ENCODE measurements at places on chromosomes 4 and X.
A peak's percentile ranks its signal among the peaks of the same experiment; 100 is the strongest.

DNA sequence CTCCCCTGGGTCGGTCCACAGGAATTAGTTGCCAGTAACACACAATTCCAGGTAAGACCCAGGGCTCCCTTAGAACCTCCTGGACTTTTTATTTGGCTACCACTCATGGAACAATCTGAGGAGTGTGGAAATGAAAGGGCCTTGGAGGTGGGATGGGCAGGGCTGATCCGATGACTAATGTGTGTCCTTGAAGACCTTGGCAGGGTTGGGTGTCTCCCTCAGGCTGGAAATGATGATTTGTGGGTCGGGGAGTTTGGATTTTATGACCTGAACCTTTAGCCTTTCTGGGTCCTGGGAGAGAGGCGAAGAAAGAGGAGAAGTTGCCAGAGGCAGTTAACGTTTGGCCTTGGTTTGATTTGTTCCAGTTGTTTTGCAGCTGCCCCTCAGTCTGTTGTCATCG is 425.0 kb downstream of the MID1IP1 start:
- no peak for DNase-seq

DNA sequence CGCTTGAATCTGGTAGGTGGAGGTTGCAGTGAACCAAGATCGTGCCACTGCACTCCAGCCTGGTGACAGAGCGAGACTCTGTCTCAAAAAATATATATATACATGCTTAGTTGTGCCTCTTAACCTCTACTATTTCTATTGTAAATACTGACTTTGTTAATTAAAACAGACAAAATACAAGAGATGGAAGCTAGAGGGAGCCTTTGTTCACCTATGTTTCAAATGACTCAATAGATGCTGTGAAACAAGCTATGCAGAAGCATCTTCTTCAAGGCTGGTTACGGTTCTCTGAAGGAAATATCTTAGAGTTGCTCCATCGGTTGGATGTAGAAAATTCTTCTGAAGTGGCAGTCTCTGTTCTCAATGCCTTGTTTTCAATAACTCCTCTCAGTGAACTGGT is 6.2 kb downstream of the NCAPG start:
- no peak for DNase-seq

- no peak for DNase-seq
Measured at GRCh38 chrX:137033774-137034507, at the start of gene GPR101. Gene GPR101 (minus strand): TSS chrX:137033995. CDS start chrX:137031674, 2,321 bp downstream.

- DNase-seq = no peak
Measured at GRCh38 chr4:67909905-67910584, 26.2 kb upstream of the TMPRSS11D start.

DNA sequence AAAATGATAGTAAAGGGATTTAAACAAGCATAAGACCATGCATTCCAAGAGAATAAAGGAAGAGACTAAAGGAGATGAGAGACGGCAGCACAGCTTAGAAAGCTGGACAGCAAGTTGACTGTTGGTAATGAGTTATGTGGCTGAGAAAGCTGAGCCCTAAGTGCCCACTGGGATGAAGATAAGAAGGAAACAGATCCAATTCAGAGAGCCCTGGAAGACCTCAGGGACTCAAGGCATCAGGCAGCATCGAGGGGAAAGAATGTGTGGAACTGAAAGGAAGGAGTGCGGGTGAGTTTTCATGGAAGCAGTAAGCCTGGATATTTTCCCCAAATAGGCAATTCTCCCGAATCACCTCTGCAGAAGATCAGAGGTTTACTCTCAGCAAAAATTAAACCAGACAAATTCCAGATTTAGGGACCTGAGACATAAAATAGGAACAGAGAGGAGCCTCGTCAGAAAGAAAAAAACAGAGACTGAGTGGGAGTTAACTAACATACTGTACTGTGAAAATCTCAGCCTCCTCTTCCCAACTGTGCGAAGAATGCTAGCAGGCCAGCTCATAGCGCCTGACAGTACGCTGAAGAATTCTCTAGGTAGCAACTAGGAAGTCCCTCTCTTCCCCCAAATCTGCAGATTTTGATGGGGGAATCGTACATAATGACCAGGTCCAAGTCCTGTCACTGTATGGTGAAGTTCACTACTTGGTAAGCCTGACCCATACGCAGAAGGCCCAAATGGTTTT is 187.7 kb upstream of the TAPT1 start:
- no peak for DNase-seq

GRCh38 chr4:15945516-15945915 is 7.0 kb upstream of the FGFBP1 start:
- no peak for DNase-seq

- DNase-seq = no peak
Measured at GRCh38 chr4:161457311-161457710, 706.5 kb downstream of the FSTL5 start.

GRCh38 chr4:169099771-169100180 is 89.7 kb upstream of the CBR4 start:
- DNase-seq = no peak

- DNase-seq = no peak
Measured at GRCh38 chr4:179597301-179597700, 2155.1 kb upstream of the AGA start.

DNA sequence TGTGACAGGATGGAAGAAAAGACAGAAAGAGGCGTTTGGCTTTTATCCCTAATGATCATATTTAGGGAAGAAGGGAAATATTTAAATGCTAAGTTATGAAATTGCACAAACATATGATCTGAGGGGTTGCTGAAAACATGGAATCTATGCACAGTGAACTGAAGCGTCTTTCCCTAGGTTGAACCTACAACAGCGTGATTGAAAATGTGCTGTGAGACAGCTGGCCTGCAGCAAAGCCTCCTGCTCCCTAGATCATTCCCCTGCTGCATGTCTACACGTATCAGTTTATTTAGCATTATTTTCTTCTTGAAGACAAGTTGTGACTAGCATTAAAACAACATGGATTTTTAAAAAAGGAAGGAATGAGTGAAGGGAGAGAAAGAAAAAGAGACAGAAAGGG is 272.5 kb upstream of the TRAM1L1 start:
- DNase-seq = no peak

DNA sequence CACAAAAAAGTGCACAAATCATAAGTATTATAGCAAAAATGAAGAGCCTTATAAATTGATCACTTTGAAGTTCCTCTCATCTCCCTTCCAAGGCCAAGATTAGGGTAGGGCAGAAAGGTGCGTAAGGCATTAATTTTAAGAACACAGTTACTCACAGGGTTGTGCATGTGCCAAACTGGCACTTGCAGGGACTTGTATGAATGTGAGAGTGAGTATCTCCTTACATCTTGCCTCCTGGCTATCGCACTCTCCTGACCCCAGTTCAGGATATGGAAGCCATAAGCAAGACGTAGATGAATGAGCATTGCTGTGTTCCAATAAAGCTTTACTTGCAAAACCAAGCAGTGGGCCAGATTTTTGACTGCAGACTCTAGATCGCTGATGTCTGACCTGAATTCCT is 510.1 kb upstream of the AADAT start:
- no peak for DNase-seq

DNA sequence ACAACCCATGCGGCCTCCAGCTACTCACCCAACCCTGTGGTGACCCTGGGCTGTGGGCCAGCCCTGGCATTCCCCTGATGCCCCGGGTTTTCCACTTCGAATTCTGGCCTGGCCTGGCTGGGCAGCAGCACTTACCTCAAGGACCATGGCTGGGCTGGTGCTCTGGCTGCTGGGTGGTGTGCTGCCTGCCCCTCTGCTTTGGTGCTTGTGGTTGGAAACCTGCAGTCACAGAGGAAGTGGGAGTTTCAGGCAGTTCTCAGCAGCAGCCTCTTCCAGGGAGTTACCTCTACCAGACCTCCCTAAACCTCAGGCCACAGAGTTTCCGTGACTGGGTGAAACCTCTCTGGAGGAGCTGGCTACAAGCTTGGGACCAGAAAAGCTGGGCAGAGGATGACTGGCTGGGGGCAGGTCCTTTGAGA is at the start of gene CXCR3:
Gene CXCR3, minus strand, starts transcription at position 209 of the 419 bp plus-strand sequence. Its CDS starts 62 bp downstream, at position 147.
- peak; percentile 41 for DNase-seq

DNA sequence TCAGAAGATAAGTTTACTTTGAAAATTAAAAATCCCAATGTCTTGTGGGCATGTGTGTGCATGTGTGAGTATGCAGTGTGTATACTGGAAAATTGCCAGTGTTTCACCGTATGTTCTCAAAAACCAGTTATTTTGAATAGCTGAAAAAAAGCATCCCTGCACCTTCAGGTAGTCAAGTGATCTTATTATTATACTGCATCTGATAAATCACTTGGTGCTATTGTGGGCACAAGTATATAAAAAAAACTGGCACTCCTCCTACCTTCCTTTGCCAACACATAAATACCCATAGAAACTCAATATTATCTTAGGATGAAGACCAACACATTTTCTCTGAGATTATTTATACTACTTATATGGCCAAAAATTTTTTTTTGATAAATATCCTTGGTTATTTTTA is 91.5 kb upstream of the MAP9 start:
- DNase-seq = no peak

DNA sequence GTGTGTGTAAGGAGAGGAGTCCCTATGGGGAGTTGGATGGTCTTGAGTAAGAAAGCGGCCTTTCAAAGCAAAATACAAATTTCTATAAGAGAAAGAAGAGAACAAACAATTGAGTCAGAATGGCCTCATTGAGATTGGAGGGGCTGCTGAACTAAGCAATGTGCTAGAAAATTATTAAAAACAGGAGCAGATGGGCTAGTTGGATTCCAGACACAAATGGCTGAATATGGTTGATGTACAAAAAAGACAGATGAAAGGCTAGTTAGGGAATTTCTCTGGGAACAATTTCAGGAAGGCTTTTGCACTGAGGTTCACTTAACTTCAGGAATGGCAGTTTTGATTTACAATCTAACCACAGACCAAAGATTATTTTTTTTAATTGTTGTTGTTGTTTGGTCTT is 1806.8 kb upstream of the TENM3 start:
- no peak for DNase-seq

DNA sequence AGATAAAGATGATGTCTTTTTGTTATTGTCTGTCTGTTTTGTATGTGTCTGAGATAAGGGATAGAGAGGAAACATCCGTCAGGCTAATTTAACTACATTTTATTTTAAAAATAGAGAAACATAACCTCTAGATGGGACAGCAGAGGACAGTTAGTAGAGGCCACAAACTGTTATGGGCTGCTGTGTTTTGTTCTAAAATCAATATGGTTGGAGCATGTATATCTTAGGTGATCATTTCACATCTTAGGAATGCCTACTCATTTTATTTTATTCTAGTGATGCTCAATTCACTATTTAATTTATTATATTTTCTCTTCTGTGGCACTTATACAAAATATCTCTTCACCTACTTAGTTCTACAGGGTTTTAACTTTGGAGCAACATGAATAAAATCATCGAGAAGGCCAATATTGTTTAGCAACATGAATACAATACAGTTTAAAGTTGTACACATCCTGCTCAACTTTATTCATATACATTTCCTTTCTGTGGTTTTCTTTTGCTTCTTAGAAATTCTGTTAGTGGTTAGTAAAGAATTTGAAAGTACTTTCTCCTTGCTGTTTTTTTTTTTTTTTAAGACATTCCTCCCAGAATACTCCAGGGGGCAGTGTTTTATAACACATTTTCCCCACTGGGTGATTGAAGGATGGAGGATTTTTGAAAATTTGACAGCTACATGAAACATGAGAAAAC is 392.9 kb downstream of the UNC5C start:
- no peak for DNase-seq

DNA sequence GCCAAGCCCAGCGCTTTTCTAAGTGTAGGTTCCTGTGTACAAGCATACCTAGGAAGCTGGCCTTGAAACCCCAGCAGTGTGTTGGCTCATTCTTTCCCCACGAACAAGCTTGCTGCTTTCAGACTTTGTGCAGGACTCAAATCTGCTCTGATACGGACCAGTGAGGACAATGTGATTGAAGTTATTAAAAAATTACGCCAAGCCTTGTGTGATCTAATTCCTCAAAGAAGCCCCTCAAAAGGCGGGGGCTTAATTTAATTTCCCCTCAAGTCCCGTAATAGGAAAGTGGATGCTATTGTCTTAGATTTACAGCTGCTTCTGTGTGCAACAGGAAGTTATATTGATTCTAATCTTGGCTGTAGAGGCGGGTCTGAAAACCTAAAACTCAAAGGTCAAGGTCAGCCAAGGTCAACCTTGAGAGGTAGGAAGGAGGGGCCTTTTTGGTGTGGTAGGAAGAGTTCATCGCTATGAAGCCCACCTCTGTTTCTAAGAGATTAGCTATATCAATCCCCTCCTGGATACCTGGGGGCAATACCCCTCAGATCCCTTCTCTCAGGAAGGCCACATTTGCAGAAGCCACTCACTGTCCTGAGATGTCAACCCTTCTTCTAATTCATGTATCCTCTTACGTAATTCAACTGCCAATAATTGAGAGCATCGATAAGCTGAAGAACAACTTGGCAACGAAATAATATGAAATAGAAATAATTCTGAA is 45.1 kb downstream of the TBC1D9 start:
- DNase-seq = no peak

DNA sequence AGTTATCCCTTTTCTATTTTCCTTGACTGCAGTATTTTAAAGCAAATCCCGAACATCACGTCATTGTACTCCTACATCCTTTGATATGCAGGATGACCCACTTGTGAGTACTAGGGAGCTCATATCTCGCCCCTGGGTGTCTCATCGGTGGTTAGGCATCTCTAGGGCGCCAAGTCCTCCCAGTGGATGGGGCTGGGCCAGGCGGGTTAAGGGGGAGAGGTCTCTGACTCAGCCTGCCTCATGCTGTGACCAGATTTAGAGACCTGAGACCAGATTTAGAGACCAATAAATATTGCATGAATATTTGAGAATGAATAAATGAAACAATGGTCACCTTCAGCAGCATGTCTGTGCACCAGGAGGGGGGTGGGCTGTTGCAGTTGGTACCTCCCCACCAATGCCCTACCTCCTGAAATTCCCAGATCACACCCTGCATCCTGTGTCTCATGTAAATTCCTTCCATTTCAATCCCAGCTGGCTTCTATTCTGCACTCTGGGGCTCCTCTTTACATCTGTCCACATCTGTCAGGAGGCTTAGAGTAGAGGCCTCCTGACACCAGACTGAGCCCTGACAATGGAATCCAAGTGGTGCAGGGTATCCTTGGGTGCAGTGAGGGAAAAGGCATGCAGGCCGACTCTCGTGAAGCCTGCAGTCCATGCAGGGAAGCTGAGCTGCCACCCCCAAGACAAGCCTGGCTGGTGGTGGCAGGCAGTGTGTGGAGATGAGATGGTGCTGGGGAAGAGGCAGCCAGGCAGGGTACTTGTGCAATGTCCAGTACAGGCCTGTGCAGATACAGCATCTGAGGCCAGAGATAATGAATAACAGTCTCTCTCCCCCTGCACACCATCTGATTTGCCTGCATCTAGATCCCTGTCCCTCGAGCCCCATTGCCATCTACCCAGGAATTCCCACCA is 5.2 kb downstream of the APLN start:
- no peak for DNase-seq

DNA sequence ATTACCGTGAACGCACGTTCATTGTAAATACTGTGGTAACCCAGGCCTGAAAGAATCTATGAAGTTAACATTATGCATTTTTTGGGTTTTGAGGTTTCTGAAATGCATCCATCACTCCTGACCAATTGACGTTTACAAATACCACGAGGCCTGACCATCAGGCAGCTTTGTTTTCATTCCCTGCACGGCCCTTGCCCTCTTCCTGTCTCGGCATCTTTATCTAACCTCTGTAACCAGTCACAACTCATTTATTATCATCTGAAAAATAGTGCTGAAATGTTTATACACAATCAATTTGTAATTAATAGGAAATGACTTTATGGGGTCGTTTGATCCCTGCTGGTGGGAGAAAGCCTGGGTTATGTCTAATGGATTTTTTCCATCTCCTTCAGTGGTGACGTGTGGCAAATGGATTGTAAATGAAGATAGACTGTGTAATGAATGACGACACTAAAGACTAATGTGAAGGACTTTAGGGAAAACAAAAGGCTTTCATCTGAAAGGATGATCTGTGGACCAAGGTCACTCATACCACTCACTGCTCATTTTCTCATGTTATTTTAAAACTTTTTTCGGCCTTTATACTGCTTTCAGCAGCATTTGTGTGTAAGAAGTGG is 102.7 kb upstream of the SORBS2 start:
- no peak for DNase-seq
